ENCODE measurements at places on chromosomes 3 and 15. TPM values are rescaled to one million over a fixed set of nuclear protein-coding genes. Genes with fewer than 3 reads are reported as not detected.

- DNase-seq = no peak
These were observed 329.7 kb upstream of the NECTIN3 start for GRCh38 chr3:110741891-110742290.

GRCh38 chr3:60431599-60431958 lies 819.7 kb downstream of the FHIT start:
- no peak for DNase-seq

GRCh38 chr3:182959474-182960350 lies 20.6 kb downstream of the DCUN1D1 start:
- no peak for DNase-seq

DNA sequence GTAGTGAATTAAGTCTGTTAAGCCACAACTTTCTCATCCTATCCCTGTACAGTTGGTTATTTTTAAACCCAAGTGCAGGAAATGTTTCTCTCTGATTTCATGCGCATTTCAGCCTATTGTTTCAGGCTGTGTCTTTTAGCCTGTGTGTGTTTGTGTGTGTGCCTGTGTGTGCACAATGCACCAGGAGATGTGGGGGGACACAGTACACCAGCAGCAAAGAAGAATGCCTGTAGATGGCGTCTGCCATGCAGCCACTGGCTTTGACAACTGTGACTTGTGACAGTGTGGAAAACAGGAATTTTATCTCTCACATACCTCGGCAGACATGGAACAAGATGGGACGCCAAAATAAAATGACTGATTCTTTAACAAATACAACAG lies 43.6 kb upstream of the PLXNA1 start:
- DNase-seq = no peak

GRCh38 chr15:22819651-22820050 lies 18.8 kb upstream of the NIPA2 start:
- no peak for DNase-seq

GRCh38 chr3:120459196-120459595 lies 8.4 kb upstream of the FSTL1 start:
- no peak for DNase-seq

DNA sequence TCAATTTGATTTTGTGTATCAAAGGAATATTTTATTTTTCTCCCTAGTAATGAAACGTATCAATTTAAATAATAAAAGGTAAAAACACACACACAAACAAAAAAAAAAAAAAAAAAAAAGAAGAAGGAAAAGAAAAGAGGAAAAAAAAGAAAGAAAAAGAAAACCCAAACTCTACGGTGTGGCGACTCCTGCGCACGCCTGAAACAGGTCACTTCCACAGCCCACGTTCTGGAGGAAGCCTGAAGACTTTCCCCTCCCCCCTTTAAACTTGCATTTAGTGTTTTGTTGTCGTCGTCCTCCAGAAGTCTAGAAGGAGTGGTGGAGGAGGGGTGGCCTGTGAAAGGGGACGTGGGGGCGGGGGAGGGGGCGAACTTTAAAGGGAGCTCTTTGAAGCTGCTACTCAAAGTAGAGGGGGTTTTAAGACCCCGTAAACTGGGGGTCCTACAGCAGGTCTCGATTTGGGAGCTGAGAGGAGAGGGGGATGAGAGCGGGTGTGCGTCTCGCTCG lies 2.3 kb upstream of the TLE3 start:
- no peak for DNase-seq

Gene SLC12A1
- total RNA-seq = not detected

Gene C3orf49
- not detected for total RNA-seq

Gene CASR
- 0.39 TPM for total RNA-seq

Gene A4GNT
- total RNA-seq = not detected

Data from tibial nerve (tissue), 4 donors.